AG08395 (cell line): ENCODE measurements at places on chromosomes 16 and 17.
A peak's percentile ranks its signal among the peaks of the same experiment; 100 is the strongest.

DNA sequence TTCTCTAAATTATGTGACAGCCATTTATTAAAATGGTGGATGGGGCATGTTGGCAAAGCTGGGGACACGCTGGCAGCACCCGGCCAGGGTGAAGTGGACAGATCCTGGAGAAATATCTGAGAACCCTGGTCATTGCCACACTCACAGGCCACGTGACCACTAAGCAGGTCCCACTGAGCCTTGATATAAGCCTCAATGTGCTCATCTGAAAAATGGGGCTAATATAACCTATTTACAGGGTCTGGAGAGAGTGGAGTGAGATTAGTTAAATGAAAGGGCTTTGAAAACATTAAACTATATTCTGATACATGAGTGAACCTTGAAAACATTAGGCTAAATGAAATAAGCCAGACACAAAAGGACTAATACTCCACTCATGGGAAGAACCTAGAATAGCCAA lies 108.9 kb downstream of the RBFOX3 start:
- no peak for DNase-seq

- no peak for DNase-seq
Measured at GRCh38 chr16:79943736-79944135, 343.2 kb upstream of the MAF start.

DNA sequence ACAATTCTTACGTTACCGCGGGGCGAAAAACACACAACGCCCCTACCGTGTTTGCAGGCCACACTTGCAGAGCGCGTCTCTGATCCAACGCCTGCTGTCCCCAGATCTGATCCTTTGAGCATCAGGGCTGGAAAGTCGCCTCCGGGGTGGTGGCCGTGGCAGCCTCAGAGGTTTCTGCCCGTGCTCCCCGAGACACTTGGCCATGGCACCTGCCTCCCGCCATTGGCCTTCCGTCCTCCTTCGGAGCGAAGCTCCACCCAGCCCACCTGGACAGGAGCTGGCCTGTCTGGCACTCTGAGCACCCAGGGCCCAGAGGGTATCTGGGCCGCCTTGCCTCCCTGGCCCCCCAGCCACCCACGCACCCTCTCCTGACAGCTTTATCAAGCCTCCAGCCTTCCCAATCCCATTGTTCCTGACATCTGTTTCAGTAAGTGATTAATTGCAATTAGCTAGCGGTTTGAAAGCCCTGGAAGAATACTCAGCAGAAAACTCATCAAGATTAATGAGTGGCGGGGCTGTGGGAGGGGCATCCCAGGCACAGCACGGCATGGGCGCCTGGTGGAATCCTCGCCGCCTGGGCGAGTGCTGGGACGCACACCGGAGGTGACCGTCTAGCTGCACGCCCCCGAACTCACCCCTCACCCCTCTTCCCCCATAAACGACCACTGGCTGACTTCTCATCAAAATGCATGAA lies 181.5 kb upstream of the GSE1 start:
- DNase-seq: no peak

DNA sequence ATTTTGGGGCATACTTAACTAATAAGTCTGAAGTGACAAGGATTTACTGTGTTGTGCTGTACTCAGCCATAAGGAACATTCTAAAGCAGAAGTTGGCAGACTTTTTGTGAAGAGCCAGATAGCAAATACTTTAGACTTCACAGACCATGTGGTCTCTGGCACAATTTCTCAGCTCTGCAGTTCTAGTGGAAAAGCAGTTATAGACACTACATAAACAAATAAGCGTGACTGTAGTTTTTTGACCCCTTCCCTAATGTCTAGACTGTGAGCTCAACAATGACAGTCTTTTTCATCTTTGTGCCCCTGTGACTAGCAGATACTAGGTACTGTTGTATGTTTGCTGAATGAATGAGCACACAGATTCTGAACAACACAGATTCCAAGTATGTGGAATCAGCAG lies 4.9 kb downstream of the RPAIN start:
- DNase-seq: no peak

DNA sequence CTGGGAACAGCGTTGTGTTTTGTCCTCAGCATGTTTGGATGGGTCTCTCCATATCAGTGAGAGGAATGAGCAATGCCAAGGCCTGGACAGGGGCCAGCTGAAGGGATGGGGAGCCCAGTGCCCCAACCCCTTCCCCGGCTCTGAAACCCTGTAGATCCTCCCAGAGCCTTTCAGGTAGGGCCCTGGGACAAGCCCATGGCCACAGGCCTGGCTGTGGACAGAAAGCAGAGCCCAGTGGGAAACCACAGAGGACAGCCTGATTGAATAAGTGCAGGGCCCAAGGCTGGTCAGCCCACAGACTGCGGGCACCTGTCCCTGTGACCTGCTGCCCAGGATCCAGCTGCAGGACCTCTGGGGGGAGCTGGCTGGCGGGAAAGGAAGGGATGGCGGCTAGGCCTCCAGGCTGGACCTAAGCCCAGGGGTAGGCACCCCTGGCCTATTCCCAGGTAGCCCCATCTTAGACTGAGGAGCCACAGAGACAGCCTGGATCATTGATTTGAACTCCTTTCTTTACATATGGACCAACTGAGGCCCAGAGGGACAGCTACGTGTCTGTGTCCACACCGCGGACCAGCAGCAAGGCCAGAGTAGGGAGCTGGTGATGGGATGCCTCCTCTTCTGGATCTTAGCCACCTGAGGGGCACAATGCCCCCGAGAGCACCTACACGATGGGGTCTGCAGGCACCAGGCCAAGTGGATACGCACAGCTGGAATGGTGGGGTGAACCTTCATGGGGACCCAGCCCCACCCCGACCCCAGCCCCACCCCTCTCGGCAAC lies 1.3 kb downstream of the CCDC102A start:
- no peak for DNase-seq

DNA sequence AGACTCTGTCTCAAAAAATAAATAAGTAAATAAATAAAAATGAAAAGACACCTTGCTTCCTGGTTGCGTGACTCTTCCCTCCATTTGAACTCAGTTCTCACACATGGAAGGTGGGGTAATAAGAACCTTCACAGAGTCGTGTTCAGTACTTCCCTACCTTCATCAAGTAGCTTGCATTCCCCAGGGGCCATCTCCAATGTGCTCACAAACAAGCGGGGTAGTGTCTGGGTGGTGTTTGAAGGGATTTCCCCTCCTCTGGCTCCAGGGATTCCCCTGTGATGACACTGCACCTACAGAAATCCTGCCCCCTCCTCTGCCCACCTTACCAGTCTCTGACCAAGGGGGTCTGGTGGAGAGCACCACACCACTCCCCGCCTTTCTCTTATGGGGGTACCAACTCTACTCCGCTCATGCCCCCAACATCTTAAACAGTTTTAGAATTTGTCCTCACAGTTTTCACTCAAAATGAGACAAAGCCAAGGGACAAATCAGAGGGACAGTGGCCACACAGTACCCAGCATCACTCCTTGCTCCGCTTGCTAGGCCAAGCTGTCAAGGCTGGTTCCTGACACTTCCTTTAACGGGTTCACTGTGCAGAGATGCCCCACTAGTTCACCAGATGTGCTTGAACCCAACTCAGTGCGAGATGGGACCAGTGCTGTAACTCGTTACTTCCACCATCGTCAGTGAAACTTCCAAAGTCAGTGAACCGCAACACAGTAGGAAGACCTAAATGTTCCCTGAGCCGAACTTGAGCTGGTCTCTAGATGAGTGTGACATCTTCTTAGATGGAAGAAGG lies 69.1 kb downstream of the COPRS start:
- DNase-seq: no peak

GRCh38 chr17:266701-267667 lies 85.5 kb upstream of the DOC2B start:
- no peak for DNase-seq

- DNase-seq: no peak
Measured at GRCh38 chr17:65495122-65496055, 66.1 kb downstream of the AXIN2 start.

- DNase-seq: no peak
Measured at GRCh38 chr17:41733348-41734138, 900 bp downstream of the HAP1 start.

- peak; percentile 26 for DNase-seq
Measured at GRCh38 chr17:32007463-32008298, 498 bp downstream of the LRRC37B start.

DNA sequence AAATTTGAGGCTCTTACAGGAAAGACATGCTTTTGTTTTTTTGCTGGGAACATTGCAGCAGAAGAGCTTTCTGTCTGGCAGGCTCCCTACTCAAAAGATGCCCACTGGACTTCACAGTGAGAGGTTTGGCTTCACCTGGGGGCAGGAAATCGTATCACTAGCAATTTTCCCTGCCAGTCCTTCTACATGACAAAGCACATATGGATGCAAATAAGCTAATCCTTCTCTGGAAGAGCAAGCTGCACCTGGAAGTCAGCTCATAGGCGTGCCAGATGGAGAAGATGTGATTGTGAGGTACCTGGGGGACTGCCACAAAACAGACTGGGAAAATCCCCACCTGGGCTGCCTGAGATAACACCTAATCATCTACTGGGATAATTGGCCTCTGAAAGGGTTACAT lies 195.0 kb upstream of the CPHXL start:
- DNase-seq: no peak

- no peak for DNase-seq
Measured at GRCh38 chr17:36827081-36827480, 110.2 kb upstream of the LHX1 start.

- no peak for DNase-seq
Measured at GRCh38 chr17:64443086-64443760, 5.7 kb upstream of the MILR1 start.

DNA sequence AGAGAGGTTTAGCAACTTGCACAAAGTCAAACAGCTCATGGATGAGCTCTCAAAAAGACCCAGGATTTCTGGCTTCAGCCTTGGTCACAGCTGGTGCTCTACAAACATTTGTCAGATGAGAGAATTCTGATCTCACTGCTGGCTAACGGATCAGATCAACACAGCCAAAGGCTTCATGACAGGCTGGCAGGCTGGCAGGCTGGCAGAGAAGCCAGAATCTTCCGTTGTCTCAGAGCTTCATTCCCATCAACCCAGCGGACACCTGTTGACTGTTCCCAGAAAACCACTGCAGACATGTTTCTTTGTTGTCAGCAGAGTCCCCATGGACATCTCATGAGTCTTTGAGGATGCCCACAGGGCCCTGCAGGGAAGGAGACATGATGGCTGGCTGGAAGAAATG lies 303.8 kb upstream of the ASIC2 start:
- no peak for DNase-seq

- peak; percentile 92 for DNase-seq
Measured at GRCh38 chr16:88303890-88304819, 78.6 kb upstream of the ZNF469 start.

DNA sequence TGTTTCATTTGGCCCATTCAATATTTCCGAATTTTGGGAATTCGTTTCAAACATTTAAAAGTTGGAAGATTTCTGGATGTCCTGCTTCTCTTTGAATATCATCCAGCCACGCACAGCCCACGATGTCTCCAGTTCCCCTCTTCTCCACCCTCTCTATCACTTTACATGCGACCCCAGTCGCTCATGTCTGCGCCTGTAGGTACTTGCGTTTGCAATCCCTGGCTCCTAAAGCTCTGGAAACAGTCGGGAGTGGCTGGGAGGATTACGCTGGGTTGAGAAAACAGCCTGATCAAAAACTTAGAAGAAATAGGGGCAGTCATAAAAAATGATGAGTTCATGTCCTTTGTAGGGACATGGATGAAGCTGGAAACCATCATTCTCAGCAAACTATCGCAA lies 1.5 kb upstream of the SBK1 start:
- DNase-seq: no peak

DNA sequence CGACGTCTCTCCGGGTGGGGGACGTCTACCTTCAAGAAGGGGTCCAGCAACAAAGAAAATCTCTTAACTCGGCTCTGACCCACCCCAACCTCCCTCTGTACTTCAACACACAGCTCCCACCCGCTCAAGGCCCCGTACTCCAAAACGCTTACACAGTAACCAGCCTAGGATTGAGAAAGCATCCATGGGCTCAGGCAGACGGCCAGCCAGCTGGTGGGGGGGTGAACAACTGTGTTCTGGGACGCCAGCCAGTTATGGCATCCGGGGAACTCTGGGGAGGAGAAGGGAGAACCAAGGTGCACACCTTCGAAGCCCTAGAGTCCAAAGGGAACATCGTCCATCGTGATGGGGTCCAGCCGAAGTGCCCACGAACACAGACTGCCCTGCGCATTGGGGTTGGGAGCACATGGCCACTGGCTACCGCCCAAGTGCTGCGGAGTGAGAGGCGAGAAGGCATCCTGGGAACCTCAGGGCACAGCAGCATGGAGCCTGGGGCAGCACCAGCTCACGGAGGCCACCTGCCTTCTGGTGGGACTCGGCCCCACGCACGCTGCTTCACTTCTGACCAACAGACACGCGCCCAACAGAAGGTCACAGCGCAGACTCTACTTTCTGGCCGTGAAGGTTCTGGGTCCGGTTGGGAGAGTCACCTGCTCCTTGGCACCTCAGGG lies 14.3 kb downstream of the SLC16A3 start:
- peak; percentile 82 for DNase-seq

DNA sequence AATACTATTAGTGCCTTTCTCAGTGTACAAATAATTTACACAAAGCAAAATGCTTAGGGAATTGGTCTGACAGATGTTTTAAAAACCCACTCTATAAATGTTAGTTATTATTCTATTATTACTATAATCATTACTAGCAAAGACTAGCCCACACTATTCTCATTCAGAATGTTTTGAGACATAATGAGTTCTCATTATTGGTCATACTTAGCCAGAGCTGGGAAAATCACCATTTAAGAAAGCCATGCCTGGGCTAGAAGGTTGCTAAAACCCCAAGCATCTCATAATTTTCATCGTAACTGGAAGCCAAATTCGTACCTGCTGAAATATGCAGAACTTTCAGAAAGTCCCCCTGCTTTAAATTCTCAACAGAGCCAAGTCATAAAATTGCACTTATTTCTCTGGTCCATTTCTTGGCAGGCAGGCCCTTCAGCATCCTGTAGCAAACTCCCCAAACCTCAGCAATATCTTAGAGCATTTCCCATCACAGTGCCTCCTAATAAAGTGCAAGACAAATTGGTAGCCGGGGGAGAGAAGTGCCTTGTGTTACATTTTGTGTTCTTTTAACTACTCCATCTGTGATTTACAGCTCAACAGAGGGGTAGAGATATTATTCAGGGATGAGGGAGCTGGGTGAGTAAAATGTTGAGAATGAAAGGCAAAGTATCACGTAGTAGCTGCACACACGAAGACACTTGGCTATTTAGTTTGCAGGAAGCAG lies 79.8 kb upstream of the ADAMTS18 start:
- no peak for DNase-seq

- DNase-seq: peak; percentile 35
Measured at GRCh38 chr16:12119562-12119961, 143.0 kb downstream of the SNX29 start.

- no peak for DNase-seq
Measured at GRCh38 chr16:85677383-85677967, 11.3 kb downstream of the GINS2 start.
